Cerebellar nuclear complex (tissue), 1 donor: ENCODE measurements at places on chromosomes 13 and 19.
A peak's percentile ranks its signal among the peaks of the same experiment; 100 is the strongest.

DNA sequence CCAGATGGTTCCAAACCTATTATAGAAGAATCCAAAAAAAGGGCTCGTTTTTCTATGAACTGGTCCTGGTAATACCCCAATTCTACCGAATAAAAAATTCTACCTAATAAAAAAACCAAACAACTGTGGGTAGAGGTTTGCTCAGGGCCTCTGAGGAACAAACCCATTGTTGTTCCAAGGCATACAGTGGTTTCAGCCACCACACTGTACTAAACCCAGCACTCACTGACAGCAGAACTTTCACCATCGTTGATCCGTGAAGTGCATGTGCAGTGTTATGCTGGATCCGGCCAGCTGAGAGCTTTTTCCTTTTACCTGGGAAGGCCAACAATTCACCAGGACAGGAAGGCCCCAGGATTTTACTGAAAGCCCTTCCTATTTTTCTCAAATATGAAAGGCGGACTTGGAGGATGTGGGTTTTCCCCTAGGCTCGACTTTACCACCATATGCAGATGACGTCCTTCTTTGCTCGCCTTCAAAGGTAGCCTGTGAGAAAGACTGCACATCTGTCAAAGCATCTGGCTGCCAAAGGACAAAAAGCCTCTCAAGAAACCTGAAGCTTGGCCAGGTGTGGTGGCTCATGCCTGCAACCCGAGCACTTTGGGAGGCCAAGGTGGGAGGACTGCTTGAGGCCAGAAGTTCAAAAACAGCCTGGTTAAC is 7.2 kb upstream of the PABPC3 start:
- no peak for DNase-seq

GRCh38 chr13:37878496-37878895 is 8.9 kb upstream of the TRPC4 start:
- no peak for DNase-seq

DNA sequence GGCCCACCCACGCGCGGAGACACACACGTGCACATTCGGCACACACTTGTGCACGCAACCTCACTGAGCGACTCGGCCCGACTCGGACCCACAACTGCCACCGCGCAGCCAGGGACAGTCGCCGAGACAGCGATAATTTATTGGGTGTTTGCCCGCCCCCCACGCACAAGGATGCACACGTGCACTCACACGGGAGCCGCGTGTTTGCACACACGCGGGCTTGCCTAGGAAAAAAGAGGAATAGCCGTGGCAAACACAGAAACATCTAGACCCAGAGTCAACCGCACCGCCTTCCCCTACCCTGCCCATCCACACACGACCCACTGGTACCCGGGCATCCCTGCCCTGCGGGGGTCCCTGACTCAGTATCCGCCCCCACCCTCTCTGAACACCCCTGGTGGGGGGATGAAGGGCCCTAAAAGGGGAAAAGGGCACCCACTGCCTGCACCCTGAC is 1.1 kb upstream of the SSBP4 start:
- DNase-seq = no peak

- no peak for DNase-seq
Observed at GRCh38 chr19:28445826-28446225, 767.1 kb downstream of the UQCRFS1 start.

DNA sequence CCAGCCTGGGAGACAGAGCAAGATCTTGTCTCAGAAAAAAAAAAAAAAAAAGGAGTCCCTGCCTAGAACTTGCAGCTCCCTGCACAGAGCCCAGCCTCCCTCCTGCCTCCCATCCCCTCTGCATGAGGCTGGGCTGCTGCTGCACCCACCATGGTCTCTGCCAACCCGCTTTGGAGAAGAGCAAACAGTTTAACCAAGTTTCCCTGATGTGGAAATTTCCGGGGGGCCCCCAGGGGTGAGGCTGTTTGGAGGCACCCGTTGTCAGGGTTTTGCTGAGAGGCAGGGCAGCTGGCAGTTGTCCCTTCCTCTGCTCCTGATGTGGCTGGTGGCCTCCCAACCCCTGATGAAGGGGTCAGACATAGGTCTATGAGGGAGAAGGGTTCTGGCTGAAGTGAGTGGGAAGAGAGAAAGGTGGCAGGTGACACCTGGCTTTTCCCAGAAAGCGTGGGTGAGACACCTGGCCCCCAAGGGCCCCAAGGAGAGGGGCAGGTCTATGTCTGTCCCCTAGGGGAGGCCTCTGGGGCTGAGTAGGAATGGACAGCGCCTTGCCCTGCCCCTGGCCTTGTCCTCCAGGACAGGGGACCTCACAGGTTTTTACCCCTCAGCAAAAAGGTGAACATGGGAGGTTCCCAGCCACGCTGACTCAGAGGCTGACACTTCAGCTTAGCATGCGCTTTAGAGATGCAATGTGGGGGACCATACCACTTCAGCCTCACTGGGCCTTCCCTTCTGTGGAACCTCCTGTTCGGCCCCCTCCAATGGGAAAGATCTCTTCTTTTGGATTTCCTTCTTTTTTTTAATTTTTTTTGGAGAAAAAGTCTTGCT is 5.5 kb downstream of the LRP3 start:
- DNase-seq = no peak

DNA sequence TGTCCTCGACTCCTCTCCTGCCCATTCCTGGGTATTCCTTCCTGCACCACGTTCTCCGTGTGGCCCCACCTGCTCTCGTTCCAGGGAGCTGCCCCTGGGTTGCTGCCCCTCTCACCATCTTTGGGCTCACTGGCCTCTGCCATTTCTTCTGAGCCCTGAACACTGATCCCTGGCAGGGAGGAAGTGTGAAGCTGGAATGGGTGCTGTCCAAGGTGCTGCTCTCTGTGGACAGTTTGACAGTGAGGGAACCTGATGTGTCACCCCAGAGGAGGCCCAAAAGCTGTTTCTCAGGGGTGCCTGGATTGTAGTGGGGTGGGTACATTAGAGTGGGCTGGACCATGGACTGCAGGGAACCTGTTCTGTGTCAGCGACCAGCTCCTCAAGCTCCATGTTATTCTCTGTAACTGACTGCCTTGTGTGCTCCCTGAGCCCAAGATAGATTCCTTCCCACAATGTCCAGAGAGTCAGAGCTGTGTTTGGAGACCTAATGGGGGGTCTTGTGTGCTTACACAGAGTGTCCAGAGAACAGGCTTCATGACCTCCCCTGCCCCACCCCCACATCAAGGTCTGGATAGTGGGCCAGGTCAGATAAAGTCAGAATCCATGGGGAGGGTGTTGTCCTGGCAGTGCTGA is 7.2 kb upstream of the CEACAM8 start:
- no peak for DNase-seq

DNA sequence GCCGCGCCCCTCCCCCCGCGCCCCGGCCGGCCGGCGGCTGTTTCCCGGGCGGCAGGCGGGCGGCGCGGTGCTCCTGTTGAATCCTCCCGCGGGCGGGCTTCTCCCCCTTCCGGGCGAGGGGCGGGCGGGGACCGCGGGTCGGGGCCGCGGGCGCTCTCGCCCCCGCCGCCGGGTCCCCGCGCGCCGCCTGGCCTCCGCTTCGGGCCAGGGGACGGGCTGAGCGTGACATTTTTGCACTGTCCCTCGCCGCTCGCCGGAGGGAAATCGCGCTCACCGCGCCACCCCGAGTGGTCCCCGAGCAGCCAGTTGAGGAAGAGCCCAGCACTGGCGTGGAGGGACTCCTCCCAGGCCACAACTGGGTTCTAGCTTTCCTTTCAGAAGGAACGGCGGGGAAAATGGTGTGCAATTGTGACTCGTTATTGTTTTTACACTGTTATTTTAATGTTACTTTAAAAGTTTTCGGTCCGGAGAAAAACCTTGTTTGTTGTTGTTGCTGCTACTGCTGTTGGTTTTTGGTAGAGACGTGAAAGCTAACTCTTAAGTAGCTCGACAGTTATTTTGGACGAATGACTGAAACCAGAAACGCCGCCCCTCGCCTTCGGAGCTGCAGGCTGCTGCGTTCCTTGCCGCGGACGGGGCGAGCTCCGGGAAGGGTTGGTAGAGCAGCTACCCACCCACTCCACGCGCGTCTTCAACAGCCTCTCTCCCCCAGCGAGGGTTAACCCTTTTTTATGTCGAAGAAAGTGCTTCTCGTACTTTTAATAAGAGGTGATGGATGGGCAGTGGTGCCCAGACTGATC is 959 bp downstream of the PDS5B start:
- no peak for DNase-seq

DNA sequence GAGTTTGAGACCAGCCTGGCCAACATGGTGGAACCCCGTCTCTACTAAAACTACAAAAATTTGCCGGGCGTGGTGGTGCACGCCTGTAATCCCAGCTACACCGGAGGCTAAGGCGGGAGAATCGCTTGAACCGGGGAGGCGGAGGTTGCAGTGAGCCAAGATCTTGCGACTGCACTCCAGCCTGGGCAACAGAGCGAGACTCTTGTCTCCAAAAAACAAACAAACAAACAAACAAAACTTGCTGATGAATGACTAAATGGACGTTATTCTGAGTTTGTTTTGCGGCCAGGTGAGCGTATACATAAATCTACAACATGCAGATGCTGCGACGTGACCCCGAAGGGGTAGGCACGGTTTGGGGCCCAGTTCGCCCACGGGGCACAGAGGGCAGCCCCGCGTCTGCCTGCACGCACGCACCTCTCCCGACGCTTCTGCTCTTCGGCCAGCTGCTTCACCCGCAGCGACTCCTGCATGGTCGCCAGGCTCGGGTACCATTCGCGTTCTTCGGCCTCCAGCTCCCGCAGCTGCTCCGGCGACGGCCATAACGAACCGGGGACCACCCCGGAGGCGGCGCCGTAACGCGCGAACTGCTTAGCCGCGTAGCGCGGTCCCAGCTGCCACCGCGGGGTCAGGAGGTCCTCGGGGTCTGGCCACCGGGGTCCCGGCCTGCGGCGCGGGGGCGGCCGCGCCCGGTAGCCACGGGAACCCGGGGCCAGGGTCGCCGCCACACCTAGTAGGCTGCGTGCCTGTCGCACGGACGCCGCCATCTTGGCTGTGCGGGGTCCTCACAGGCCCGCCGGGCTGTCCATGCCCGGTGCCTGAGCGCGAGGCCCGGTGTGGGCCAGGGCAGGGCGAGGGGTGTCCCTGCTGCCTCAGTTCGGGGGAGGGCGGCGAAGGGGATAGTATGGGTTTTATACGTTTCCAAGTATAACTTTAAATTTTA is at the start of gene GADD45GIP1:
TSS of gene GADD45GIP1 (minus strand) at position 778 of the 943 bp plus-strand sequence. CDS start at position 767, 11 bp downstream.
- DNase-seq = peak; percentile 55

DNA sequence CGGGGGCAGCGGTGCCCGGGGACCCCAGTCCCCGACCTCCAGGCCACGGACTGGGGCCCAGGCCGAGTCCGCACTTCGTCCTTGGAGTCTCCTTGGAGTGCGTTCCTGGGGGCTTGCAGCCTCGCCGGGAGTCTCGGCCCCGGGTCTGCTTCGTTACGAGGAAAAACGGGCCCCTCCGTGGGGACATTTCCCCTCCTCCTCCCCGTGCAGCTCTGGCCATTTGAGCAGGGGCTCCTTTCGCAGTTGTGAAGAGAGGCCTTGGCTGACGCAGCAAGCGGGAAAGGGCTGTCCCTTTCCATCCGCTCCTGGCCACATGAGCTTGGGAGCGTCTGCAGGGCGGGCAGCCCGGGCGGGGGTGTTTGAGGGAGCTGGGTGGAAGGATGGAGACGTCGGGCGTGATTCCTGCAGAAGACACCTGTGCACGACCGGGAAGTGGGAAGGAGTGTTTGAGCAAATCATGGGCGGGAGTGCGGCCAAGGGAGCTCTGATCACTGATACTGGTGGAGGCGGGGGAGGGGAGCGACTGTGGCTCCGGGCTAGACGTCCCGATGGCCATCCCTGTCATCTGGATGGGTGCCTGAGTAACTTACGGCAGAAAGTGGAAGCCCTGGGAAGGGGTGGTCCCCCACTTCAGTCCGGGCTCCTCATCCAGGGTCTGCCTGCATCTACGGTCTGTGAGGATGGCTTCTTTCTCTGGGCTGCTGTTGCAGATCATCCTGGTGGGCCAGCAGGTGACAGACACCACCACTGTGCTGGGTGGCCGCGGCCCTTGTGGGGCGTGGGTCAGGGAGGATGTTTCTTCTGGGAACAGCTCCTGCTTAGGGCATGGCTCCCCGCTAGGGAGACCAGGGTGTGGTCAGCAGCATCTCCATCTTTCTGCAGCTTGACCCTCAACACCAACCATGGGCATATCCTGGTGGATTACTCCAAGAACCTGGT is 736 bp downstream of the GPI start:
- no peak for DNase-seq

DNA sequence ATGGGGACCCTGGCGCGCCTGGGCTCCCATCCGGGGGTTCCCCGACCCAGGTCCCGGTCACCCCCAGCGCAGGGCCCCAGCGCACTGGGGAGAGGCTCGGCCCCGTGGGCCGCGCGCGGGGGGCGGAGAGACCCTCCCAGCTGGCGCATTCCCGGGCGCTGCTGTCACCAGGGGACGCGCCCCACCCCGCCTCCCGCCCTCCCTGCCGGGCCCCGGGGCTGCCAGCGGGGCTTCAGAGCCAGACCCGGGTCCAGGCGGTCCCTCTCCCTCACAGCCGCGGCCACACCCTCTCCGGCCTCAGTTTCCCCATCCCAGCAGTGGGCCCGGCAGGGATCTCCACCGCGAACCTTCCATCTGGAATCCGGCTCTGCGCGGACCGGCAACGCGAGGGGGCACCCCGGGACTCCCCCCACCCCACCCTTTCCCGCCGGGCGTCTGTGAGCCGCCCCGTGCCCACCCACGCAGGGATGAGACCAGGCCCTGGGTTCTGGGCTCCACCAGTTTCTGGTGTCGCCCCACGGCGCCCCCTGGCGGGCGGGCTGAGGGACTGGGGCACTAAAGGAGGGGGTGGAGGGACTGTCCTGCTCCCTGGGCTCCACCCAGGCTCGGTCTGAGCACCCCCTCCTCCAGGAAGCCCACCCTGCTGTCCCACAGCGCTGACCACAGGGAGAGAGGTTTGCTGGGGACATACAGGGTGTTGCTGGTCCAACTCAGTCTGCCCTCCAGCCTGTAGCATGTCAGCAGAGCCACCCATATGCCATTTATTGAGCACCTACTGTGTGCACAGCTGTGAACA is 878 bp upstream of the ADAMTSL5 start:
- no peak for DNase-seq

DNA sequence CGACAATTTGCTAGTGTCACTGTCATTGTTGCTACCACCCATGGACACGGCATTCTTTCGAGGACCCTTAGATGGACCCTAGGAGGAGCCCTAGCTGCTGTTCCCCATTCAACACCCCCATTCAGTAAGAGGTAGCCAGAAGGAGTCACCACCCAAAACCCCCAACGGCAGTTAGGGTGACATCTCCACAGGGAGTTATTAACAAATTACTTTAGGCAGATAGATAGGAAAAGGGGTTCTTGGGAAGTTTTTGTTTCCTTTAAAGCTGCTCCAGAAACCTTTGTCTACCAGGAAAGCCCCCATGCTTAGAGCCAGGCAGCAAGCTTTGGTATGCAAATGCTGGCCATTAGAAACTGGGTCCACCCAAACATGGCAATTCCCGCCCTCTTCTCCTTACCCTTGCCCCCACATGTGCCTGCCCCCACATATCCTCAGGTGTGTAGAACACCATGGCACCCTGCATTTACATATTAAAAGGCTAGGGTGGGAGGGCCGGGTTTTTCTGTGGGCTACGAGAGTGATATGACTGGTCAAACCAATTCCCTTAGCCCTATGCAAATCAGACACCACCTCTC is 190.9 kb downstream of the SLITRK6 start:
- no peak for DNase-seq
